ENCODE measurements at places on chromosomes 7 and 10.

DNA sequence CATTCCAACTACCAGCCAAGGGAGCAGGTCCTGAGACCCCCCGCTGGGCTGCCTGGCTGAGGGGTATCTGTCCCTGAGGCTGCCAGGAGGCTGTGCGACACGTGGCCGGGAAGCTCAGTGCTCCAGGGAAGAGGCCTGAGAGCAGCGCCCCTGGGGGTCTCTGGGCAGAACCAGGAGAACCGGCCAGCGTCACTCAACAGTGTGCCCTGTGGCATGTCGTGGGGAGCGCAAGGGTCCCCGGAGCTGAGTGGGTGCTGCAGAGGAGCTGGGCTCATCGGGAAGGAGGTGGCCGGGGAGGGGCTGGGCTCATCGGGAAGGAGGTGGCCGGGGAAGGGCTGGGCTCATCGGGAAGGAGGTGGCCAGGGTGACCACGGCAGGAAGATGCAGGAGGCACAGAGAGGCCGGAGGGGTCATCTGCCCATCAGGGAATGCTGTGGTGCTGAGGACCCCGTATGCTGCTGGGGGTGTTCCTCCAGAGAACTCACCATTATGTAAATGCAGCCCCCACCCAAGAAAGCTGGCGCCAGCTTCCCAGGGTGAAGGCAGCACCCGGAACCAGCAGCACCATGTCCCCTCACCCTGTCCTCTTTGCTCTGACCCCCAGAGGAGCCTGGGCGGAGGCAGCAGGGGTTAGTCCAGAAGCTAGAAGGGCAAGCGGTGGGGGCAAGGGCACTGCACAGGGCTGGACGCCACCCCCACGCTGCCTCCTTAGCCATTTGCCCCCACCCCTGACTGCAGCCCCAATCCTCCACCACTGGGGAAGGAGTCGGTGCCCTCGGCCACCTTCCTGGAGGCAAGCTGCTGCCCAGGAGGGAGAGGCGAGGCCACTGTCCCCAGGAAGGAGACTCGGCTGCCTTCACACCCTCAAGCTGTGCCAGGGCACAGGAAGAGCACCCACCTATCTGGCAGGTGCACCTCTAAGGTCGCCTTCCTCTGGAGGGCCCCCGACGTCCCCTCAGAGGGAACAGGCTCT lies 33.3 kb downstream of the CALML3 start:
- DNase-seq, result no peak

- no peak for DNase-seq
These were observed 5.7 kb upstream of the TNRC18 start for GRCh38 chr7:5429253-5429856.

DNA sequence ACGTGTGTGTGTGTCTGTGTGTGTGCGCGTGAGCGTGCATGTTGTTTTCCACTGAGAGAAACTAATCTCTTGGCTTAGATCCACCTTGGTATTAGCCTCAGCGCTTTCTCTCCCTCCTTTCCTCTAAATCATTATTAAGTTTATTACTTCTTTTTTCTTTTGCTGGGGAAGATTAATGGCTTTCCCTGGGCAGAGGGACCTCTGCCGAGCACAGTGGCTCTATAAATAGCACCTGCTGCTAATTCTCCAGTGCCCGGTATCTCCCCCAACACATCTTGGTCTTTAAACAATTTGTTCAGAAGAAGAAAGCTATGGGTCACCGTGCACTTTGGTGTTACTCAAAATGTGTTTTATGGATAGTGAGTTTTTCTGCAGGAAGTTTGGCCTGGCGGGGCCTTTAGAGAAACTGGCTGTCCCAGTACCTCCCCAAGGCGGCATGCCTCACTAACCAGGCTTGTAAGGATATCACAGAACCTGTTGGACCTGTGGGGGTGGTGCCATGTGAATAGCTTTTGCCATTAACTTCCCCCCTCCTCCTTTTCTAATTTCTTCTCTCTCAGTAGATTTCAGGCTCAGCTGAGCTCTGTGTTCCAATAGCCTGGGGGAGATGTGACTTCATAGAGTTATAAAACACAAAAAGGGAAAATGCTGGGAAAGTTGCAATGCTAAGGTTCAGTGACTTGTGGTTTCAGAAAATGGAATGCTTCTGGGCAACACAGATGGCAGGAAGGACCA lies 70.1 kb upstream of the RAB11FIP2 start:
- no peak for DNase-seq

DNA sequence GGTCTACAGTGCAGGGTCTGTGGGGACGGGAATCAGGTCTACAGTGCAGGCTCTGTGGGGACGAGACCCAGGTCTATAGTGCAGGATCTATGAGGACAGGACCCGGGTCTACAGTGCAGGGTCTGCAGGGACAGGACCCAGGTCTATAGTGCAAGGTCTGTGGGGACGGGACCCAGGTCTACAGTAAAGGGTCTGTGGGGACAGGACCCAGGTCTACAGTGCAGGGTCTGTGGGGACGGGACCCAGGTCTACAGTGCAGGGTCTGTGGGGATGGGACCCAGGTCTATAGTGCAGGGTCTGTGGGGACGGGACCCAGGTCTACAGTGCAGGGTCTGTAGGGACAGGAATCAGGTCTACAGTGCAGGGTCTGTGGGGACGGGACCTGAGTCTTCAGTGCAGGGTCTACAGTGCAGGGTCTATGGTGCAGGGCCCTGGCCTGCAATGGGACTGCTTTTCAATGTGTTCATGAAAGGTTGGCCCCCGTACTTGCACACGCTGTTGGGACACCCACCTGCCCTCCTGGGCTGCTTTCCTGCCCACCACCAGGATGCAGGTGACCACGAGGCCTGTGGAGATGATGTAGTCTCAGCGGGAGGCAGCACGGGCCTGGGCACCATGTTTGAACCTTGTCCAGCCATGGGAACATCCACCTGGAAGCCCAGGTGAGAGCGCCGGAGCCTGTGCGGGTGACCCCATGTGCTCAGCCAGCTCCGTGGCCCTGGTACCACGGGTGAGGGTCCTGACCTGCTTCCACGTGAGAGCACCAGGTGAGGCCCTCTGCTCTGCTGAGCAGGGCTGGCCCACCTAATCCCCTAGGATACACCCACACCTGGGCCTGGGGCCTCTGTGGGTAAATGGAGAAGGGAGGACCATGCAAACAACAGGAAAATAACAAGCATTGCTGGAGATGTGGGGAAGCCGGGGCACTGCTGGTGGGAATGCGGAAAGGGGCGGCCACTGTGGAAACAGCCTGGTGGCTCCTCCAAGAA lies 91.4 kb upstream of the DIP2C start:
- DNase-seq, result no peak

DNA sequence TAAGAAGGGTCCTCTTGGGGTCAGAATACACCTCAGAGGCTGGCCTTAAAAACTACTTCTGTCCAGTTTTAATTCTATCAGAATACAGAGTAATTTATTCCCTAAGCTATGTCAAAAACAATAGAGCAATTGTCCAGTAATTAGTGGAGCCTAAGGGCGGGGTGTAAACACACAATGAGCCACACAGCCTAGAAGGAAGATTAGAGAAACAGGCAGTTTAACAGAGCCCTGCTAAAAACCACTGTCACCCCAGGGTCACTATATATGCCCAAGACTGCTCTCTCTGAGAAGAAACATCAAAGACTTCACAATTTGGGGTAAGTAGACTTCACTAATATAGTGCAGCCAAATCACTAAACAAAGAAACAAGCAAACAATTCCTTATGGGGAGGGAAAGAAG lies 27.2 kb upstream of the WNT2 start:
- no peak for DNase-seq

- no peak for DNase-seq
These were observed 10.4 kb upstream of the TNKS2 start for GRCh38 chr10:91787810-91788209.

GRCh38 chr7:137146012-137146455 lies 197.5 kb downstream of the PTN start:
- DNase-seq, result peak; percentile 53

GRCh38 chr7:44434201-44434600 lies 56.3 kb downstream of the NUDCD3 start:
- no peak for DNase-seq

DNA sequence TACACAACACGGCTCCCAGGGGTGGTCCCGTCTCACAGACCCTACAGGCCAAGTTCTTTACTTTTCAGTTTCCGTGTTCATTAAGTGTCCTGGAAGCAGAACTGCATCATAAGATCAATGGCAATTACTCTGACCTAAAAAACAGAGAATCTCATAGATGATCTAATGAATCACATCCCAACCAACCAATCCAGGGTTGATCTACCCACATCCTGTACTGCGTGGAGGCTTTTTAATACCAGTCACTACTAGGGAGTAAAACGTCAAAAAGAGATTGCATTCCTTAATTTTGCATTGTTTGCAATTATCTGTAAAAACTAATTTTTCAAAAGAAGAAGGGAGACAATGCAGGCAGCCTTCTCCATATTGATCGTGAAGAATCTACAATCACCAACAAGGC lies 72.6 kb downstream of the PARD3 start:
- DNase-seq, result no peak

GRCh38 chr10:1648648-1649047 lies 88.7 kb downstream of the ADARB2 start:
- DNase-seq, result no peak

DNA sequence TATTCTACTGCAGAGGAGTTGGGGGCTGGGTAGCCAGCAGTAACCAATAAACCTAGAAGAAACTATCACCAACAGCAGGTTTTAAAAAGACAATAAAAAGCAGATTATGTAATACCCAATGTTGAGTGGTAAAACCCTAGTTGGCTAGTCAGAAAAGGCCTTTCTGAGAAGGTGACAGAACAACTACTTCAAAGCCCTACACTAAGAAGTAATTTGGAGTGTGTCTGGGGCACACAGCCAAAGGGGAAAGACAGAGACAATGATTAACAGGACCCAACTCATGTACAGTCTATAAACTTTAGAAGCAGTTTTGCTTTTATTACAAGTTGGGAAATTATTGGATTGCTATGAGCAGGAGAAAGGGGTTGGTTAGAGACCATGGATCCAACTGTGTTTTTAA lies 77.2 kb upstream of the TMEM106B start:
- no peak for DNase-seq

GRCh38 chr10:114034923-114035645 lies 8.6 kb upstream of the ADRB1 start:
- DNase-seq, result no peak

GRCh38 chr7:74018246-74018895 lies 9.6 kb upstream of the ELN start:
- no peak for DNase-seq

DNA sequence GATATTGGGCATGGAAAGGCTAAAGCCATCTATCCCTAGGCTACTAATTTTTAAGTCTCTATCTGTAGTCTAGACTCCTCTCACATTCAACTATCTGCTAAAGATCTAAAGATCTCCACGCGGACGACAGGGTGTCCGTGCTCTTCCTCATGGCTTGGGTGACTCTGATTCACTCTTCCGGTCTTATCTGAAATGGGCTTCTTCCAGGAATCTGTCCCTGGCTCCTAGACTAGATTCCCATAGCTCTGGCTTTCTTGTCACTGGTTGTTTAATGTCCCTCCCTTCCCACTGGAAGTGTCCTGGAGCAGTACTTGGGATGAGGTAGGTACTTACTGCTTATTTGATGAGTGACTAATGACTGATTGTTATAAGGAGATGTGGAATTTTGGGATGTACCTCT lies 62.0 kb upstream of the PODXL start:
- no peak for DNase-seq

- no peak for DNase-seq
These were observed 10.6 kb upstream of the LRRC72 start for GRCh38 chr7:16515785-16516685.

GRCh38 chr7:100100420-100101015 lies 679 bp downstream of the MCM7 start:
- peak; percentile 97 for DNase-seq

GRCh38 chr10:17001961-17002749 lies 127.5 kb downstream of the CUBN start:
- peak; percentile 34 for DNase-seq

- no peak for DNase-seq
These were observed 259.7 kb upstream of the PITRM1 start for GRCh38 chr10:3432081-3432825.

GRCh38 chr7:34747176-34747781 lies 89.3 kb downstream of the NPSR1 start:
- no peak for DNase-seq

DNA sequence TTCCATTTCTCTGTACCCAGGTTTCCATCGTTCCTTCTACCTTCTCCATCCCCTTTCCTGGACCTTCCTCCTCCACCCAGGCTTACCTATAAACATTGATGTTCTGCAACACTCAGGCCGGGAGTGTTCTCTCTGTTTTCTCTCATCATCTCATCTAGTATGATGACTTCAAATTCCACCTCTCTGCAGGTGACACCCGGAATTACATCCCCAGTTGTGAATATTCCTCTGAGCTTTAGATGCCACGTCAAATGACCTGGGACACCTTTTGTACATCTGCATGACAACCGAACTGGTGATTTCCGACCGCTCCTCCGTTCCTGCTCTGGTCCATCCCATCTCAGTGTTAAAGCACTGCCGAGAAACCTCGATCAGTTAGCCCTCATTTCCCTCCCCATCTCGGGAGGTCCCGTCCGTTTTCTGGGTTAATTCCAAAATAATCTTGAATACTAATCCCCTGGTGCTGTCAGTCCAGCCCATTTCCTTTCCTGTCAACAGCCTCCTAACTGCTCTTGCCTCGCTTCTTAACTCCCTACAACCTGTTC lies 76.7 kb upstream of the SAMD8 start:
- no peak for DNase-seq

DNA sequence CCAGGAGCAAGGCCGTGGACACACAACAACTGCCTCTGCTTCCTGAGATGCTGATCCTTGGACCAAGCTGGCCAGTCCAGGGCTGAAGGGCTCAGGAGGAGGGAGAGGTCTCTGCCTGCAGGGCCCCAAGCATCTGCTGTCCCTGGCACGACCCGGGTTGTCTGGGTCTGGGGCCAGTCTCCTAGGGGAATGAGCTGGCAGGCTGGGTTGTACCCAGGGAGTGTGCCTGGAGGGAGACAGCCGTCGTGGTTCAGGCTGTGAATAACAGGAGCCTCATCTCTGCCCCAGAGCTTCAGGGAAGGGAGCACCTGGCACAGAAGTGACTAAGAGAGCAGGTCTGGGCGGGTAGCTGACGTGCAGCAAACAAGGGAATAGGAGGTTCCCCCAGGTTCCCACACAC lies 17.9 kb upstream of the SERPINE1 start:
- no peak for DNase-seq

- no peak for DNase-seq
These were observed at the start of gene NPC1L1 for GRCh38 chr7:44541028-44541869. TSS of gene NPC1L1 (minus strand) at chr7:44541330. CDS start at chr7:44541259, 71 bp downstream.

GRCh38 chr10:78760463-78761310 lies 308.1 kb upstream of the ZMIZ1 start:
- no peak for DNase-seq

Data from amniotic stem cell (primary cell).